NCI-H1105 treated with DMSO at 0.1 percent for 48 hours (cell line): ENCODE measurements at places on chromosomes 13 and 19.

GRCh38 chr19:18417250-18418028, 1.8 kb upstream of the SSBP4 start:
- DNase-seq = peak; percentile 17

DNA sequence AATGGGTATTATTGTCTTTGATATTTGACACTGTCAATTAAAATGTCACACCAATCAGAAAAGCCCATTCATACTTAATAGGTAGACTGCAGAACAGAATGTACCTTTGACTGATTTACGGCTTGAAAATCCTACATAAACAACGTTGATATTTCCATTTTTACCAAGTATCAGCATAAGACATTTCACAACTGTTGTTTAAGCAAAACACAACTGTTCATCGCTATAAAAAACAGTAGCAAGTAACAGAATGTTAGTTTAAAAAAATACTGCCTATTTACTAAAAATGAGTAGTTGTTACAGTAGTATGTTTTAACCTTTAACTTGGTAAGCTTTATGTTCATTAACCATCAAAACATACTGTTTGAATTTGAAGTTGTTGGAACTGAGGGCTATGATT, 1096.6 kb downstream of the PCDH17 start:
- DNase-seq = peak; percentile 20

DNA sequence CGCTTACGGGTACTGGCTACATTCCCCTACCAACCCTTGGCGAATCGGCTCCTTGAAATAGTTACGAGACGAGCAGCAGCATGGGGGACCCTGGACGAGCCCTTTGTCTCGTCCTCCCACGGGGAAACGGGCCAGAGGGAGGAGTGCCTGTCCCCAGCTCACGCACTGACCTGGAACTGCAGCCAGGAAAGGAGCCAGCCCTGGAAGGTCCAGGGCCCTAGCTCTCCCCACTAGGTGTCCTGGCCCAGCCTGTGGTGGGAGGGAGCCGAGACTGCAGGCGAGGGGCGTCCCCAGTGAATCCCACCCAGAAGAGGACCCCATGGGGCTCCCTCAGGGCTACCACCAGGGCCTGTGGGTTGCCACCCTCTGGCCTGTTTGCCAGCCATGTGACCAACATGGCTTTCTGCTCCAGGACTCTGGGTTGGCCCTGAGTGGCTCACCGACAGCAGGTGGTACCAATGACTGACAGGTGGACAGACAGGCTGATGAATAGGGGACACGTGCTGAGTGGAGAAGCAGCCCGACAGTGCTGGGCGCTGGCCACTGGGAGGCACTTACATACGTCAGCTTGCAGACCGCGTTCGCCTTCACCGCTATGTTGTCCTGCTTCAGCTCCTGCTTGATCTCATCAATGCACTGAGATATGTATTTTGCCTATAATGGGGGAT, 13.2 kb downstream of the AP3D1 start:
- DNase-seq = no peak

- DNase-seq = no peak
Measured at GRCh38 chr19:728011-728410, 19.3 kb downstream of the PALM start.

DNA sequence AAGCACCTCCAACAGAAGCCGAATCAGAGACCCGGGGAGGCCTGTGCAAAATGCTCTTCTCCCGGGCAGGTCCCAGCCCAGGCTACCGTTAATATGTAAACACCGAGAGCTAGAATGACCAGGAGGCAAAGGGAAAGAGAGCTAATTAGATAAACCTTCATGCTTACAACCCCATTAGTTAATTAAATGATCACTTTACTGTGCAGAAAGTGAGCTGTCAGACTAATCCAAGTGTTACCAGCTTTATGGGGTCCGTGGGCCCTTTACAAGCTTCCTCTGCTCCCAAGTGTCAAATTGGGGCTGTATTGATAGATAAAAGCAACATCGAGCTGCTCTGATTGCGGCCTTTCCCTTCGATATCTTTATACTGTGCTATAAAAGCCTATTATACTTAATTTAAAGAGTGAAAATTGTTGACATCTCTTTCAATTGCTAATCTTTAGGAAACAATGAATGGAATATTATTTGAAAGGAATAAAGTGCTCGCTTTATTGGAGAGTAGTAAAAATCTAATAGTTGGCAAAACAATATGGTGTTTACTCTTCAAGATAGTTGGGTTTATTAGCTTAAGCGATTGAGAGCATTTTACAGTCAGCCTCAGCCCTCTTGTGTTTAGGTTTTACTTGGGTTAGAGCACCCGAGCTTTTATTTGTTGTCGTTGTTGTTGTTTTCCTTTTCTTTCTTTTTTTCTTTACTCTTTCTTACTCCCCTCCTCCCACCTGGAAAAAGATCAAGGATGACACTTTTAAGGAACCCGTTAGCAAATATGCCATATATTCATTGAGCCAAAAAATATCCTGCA, 189.3 kb upstream of the GPR12 start:
- DNase-seq = no peak

- DNase-seq = no peak
Measured at GRCh38 chr13:106548064-106548696, 12.7 kb upstream of the EFNB2 start.

GRCh38 chr13:82688400-82688994, 1193.8 kb downstream of the SLITRK1 start:
- DNase-seq = no peak

DNA sequence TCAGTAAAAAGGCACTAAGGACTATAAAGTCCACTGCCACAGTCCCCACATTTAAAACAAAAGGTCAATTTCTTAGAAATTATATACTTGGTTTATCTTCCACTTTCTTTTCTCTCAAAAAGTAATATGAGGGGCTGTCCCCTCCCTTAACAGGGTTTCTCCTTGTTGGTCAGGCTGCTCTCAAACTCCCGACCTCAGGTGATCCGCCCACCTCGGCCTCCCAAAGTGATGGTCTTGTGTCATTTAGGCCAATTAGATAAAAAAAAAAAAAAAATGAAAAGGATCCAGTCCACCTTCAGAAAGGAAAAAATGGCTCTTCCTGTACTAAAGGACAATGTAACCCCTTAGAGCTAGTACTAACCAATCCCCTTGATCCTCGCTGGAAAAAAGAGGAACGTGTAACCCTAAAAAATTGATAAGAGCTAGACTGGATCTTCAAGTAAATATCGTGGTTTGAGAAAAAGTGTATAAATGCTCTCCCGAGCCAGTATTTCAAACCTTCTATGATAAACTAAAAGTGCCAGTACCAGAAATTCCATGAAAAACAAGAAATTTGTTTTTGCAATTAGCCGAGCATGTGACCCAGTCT, 9.0 kb upstream of the CD70 start:
- DNase-seq = no peak

- peak; percentile 90 for DNase-seq
Measured at GRCh38 chr13:108961542-108962125, 332.2 kb downstream of the MYO16 start.

DNA sequence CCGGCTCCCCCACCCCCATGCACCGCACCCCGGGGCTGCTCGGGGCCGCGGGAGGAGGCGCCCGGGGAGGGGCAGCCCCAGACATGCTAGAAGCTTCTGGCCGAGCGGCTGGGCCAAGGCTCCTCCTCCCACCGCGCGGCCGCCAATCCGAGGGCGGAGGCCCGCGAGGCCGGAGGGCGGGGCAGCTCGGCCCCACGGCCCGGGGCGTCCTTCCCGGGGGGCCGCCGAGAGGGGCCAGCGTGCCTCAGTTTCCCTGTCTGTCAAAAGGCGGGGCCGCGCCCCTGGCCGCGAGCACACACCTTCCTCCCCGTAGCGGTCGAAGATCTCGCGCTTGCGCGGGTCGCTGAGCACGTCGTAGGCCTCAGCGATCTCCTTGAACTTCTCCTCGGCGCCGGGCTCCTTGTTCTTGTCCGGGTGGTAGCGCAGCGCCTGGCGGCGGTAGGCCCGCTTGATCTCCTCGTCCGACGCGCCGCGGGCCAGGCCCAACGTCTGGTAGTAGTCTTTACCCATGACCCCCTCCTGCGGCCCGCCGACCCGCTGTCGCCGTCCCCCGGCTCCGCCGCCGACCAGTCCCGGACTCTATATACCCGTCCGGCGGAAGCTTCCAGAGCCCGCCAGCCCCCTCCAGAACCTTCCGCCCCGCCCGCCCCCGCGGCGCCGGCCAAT, at the start of gene DNAJB1:
Gene DNAJB1 (minus strand): TSS at position 558 of the 666 bp plus-strand sequence. CDS start 48 bp downstream, at position 510.
- peak; percentile 48 for DNase-seq

GRCh38 chr19:13765395-13766094, 1.2 kb downstream of the MRI1 start:
- no peak for DNase-seq

DNA sequence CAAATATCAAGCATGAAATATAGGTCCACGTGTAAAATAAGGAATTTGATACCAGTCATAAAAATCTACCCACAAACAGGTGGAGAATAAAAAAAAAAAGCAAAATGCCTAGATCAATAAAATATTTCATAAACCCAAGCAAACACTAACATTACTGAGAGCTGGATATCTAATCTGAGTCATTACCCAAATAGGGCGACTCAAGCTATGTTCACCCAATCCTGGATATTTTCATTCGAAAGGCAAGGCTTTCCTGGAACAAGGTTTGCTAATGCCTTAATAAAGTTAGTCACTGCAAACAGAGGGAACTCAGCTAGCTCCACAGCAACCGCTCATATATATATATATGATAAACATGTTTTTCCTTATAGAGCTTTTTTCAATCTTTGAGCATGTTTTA, 33.5 kb upstream of the TM9SF2 start:
- no peak for DNase-seq
